ENCODE measurements at places on chromosomes 7 and 10.

- no peak for DNase-seq
These were observed 112.2 kb downstream of the MGMT start for GRCh38 chr10:129579228-129579627.

DNA sequence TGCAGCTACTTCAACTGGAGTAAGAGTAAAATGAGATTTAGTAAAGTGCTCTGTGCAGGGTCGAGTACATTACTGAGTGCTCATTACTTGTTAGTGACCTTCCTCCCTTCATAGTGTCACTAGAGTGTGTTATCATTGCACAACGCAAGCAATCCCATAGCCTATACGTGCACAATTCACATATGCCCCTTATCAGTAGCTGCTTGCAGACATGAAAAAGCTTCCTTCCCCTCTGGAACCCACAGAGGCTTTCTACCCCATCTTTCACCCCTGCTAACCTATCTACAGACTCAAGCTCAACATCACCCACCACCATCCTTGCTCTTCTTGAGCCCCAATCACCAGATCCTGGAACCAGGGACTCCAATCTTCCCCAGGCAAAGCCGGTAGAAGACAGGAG lies 59.3 kb downstream of the C7orf25 start:
- no peak for DNase-seq

DNA sequence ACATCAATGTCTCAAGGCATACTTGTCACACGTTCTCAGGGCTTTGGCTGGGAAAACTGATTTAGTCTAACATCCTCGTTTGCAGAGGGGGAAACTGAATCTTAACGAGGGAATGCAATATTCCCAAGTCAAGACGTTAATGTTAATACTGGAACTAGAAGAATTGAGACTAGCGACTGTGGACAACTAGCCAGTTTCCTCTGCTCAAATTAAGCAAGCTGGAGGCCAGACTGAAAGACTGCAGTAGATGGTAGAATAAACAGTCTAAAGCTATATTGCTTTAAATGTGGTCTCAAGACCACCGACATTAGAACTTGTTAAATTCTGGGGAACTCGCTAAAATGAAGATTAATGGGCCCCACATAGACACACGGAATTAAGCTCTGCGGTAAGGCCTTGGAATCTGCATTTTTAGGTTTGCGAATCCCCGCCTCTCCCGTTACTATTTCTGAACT lies 639 bp upstream of the TFAM start:
- DNase-seq = peak; percentile 36

DNA sequence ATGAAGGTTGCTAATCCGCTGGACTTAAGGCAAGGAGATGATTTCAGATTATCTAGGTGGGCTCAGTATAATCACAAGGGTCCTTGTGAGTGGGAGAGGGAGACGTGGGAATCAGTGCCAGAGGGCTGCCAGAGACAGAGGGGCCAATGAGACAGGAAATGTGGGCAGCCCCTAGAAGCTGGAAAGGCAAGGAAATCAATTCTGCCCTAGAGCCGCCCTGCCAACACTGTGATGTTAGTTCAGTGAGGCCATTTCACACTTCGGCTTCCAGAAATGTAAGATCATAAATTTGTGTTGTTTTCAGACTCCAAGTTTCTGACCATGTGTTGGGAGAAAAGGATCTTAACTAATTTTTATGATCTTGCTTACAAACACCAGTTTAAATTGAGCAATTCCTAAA lies 3.6 kb upstream of the GPNMB start:
- DNase-seq = no peak

DNA sequence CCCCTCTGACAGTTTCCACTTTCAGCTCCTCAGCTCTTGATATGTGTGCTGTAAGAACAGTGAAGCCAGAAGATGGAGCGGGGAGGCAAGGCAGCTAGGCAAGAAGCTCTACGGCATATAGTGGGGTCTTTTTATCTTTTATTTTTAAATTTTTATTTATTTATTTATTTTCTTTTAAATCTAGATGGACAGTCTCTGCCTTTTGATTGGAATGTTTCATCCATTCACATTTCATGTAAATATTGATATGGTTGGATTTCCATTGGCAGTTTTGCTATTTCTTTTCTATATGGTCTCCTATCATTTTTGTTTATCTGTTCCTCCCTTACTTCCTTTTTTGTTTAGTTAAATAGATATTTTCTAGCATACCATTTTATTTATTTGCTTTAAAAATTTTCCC lies 183.7 kb downstream of the TMEM178B start:
- DNase-seq = no peak

- DNase-seq = peak; percentile 24
These were observed 7.2 kb downstream of the GCC1 start for GRCh38 chr7:127578036-127578684.

- DNase-seq = no peak
These were observed 36.1 kb upstream of the CUL1 start for GRCh38 chr7:148662646-148663045.

GRCh38 chr7:136911344-136911743 lies 42.9 kb downstream of the CHRM2 start:
- no peak for DNase-seq

DNA sequence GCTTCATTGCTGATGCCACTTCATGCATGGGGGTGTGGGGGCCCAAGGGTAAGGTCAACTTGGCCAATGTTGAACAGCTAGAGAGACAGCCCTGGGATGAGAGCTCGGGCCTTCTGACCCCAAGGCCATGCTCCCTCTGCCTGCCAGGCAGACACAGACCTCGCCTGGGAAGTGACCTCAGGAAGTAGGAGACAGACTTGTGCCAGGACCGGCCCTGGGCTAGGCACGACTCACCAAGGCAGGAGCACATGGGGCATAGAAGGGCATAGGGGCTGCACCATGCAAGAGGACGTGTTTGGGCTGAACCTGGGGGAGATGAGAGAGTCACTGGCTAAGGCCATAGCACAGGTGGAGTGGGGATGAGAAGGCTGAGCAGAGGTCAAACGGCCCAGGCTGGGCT lies 27.1 kb downstream of the ZCCHC24 start:
- DNase-seq = no peak

- DNase-seq = no peak
These were observed 415.5 kb downstream of the GALNT17 start for GRCh38 chr7:71547426-71547825.

- peak; percentile 57 for DNase-seq
These were observed 7.3 kb downstream of the MAFK start for GRCh38 chr7:1537535-1538412.

DNA sequence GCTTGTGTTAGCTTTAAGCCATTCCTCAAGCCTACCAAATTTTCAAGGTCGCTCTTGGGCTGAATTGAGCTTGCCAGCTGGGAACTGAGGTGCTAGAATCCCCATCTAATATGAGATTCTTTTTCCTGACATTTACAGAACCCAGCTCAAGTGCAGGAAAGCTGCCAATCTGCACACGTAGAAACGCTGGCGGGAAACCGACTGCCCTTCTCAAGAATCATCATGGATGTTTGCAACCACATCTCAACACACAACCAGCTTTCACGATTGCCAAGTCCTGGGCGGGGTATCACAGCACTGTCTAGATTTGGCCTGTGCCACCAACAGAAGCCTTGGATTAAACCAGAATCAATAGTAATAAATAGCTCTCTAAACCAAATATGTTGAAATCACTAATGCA lies 203.7 kb downstream of the DIP2C start:
- DNase-seq = no peak

DNA sequence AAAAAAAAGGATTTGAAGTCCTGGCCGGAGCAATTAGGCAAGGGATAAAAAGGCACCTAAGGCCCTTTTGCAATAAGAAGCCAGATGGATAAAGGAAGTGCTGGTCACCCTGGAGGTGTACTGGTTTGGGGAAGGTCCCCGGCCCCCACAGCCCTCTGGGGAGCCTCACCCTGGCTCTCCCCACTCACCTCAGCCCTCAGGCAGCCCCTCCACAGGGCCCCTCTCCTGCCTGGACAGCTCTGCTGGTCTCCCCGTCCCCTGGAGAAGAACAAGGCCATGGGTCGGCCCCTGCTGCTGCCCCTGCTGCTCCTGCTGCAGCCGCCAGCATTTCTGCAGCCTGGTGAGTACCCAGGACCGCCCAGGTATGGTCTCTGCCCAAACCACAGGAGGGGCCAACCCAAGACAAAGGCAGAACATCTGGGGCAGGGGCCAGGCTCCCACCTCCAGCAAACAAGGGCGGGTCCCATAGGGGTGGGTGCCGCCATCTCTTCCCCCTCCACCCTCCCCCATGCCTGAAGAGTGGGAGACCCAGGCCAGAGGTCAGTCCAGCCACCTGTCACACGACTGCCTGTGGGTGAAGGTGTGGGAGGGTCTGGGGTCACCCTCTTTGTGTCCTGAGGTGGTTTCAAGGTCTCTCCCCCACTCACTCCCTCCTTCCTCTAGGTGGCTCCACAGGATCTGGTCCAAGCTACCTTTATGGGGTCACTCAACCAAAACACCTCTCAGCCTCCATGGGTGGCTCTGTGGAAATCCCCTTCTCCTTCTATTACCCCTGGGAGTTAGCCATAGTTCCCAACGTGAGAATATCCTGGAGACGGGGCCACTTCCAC lies at the start of gene PILRB:
Gene PILRB, plus strand, starts transcription at position 91 of the 830 bp plus-strand sequence. Its CDS starts 186 bp downstream, at position 277.
- no peak for DNase-seq

DNA sequence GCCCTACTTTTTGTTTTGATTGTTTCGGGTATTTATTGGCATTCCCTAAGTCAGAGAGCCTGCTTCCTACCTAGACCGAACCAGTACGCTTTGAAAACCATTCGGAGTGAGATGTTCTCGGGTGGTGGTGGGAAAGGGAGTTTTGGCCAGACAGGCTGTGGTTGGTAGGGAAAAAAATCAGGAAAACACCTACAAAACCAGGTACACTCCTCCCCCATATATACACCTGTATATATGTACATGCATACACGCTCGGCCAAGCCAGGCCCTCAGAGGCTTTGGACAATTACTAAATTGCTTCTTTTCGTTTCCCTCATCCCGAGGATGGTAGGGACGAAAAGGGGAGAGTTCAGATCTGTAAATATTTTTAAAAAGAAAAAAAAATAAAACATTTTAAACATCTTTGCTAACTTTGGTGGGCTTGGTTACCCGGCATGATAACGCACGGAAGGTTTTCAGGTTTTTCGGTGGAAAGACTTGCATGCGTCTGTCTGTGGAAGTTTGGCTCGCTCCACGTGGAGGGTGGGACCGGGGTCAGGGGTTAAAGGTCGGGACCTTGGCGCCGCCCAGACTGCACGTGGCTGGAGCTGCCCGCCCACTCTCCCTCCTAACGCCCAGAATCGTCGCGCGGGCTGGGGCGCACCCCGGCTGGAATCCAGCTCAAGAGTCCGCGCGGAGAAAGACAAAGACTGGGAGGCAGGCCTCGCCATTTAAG lies 2.5 kb downstream of the HMX2 start:
- no peak for DNase-seq

- no peak for DNase-seq
These were observed 5.5 kb downstream of the ZNF775 start for GRCh38 chr7:150384406-150385301.

- DNase-seq = peak; percentile 99
These were observed 474.6 kb downstream of the GRM8 start for GRCh38 chr7:126778101-126778500.

DNA sequence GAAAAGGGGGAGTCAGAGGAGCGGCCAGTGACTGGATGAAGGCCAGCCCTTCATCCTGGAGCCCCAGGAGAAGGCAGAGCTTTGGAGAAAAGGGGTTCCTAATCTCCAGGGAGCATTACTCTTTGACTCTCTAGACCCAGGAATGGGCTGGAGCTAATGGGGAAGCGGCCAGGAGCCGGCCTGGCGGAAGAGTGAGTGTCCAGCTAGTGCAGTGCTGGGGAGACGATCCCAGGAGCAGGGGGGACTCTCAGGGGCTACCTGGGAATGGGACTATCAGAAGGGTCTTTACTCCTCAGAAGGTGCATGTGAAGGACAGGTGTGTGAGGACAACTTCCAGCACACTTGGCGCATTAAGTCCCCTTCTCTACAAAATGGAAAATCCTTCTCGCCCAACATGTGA lies 2.4 kb upstream of the PAX2 start:
- no peak for DNase-seq

DNA sequence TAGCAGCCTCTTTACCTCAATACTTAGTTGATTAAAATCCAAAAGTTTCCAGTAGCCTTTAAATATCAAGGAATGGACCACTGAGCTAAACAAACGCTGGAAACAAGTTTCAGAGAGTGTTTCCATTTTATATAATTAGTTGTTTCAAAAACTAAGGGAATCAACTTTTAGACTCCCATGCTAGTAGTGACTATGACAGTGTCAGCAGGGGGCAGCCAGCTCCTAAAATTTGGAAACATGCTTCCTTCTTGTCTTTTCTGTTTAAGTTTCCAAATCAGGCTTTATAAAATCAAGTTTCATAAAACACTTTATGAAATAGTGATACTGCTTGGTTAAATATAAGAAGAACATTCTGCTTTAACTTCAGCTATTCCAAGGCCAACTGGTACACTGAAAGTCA lies 138.2 kb upstream of the TMEM229A start:
- DNase-seq = peak; percentile 56

DNA sequence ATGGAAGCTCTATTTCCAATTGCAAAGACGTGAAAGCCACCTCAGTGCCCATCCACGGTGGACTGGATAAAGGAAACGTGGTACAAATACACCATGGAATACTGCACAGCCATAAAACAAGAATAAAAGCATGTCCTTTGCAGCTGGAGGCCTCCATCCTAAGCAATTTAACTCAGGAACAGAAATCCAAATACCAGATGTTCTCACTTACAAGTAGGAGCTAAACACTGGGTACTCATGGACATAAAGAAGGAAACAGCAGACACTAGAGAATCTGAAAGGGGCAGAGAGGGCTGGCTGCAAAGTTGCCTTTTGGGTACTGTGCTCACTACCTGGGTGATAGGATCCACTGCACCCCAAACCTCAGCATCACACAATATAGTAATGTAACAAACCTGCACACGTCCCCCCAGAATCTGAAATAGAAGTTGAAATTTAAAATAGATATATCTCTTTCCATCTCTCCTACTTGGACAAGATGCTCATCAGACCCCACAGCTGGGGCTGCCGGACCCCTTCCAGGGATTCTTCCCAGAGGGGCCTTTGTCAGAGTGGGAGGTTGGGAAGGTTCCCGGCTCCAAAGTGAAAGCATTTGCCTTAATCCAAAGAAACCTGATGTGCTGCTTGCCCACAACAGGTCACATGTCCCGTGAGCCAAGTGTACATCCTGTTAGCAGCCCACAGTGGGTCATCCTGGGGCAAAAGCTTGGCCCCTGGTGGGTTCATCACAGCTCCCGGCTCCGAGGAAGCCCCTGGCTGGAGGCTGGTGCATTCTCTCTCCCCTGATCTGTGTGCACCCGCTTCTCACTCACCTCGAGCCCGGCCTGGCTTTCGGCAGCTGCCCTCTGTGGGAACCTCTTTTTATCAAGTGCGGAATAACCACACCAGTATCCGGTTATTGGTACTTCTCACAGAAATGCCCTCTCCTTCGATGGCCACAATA lies 172.3 kb upstream of the PPP2R2D start:
- DNase-seq = no peak

DNA sequence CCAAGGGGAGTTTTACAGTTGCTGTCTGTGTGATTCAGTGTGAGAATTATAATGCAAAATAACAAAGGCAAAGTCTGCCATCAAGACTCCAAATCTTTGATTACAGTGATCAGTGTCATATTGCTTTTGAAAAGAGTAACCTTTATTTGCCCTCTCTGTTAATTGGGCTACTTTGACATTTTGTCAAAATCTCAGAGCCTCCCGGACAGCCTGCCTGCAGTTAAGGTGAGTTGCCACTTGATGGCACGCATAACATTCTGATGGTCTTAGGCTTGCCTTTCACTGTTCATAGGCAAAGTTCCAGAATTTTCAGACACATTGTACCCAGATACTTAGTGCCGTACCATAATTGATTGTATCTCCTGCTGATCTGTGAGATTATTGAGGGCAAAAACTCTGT lies 253.5 kb downstream of the ABCA13 start:
- DNase-seq = peak; percentile 36

- no peak for DNase-seq
These were observed 304.3 kb upstream of the PITRM1 start for GRCh38 chr10:3476640-3477448.

GRCh38 chr10:97887399-97887798 lies 37.8 kb downstream of the GOLGA7B start:
- DNase-seq = no peak

Data from NCI-H1105 treated with DMSO at 0.1 percent for 48 hours (cell line).